ENCODE measurements at places on chromosomes 13 and 19.

GRCh38 chr13:87234981-87235380, 436.2 kb upstream of the SLITRK5 start:
- DNase-seq, result peak; percentile 45

- peak; percentile 86 for DNase-seq
Measured at GRCh38 chr19:34772697-34773554, at the start of gene ZNF599. Gene ZNF599, minus strand, starts transcription at chr19:34773215. Its CDS starts 374 bp downstream, at chr19:34772841.

- DNase-seq, result no peak
Measured at GRCh38 chr13:113393226-113393562, 29.3 kb upstream of the GRTP1 start.

- DNase-seq, result no peak
Measured at GRCh38 chr13:107329991-107330390, 762.1 kb upstream of the ARGLU1 start.

GRCh38 chr19:14006766-14007562, 844 bp upstream of the RFX1 start:
- no peak for DNase-seq

- DNase-seq, result peak; percentile 4
Measured at GRCh38 chr13:61695147-61695546, 279.5 kb upstream of the PCDH20 start.

GRCh38 chr13:35473802-35474201, 2.7 kb downstream of the MAB21L1 start:
- DNase-seq, result no peak

DNA sequence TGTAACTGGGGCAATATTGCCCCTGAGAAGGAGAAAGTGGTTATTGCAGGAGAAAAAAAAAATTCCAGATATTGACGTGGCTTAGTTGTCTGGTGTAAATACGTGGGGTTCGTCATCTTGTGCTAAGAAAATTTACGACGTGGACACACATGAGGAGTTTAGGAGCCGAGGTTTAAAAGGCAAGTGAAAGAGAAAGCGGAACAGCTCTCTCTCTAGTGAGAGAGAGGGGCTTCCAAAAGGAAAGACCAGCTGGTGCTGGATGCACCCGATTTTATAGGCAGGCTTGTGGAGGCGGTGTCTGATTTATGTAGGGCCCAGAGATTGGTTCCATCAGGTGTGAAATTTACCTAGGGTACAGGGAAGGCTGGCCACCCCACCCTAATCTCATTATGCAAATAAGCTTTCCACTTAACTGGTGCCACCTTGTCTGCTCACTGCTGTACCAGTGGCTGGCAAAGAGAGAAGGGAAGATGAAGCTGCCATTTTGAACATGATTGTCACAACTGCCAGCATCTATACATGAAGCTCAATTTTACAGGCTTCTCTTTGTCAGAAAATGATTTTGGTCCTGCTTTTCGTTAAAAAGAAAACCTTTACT, 845.1 kb downstream of the DACH1 start:
- no peak for DNase-seq

DNA sequence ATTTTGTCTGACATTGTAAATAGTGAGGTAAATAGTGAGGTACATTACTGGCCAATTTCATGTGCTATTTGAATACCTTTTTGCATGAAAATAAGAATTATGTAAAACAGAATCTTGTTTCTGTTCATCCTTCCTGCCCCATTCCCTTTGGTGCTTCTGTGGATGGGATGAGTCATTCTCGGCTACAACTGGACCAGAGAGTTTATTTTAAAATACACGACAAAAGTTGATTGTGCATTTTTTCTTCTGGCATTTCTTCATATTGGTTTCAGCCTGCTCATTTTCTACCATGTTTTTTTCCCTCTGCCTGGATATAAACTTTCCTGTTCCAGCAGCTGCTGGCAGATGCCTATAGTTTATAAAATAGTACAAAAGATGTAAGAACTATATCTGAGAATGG, 107.5 kb downstream of the CYSLTR2 start:
- no peak for DNase-seq

DNA sequence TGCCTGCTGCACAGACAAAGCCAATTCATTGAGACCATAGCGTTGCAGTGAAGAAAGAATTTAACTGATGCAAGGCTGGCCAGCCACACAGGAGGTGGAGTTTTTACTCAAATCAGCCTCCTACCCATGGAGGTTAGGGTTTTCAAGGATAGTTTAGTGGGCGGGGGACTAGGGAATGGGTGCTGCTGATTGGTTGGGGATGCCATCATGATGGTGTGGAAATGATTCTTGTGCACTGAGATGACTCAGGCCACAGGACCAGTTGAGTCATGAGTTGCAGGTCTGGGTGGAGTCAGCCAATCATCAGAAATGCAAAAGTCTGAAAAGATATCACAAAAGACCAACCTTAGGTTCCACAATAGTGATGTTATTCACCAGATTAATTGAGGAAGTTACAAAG, 359.6 kb downstream of the FOXO1 start:
- no peak for DNase-seq

- peak; percentile 30 for DNase-seq
Measured at GRCh38 chr13:39676315-39676876, 20.9 kb downstream of the COG6 start.

DNA sequence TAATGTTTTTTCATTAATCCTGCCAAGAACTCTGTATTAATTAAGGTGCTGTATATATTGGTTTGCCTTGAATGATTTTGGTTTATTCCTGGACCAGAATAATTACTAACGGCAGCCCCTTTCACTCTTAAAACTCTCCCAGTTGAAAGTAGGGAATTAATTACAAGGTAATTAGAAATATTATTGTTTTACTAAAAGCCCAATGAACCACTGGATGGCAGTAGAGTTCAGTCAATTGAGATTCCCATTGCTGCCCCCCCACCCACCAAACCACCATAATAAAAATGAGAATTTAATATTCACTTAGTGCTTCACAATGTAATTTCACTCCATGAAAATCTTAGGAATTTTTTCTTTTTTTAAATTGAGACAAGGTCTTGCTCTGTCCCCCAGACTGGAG, 13.7 kb downstream of the WBP4 start:
- DNase-seq, result peak; percentile 29

DNA sequence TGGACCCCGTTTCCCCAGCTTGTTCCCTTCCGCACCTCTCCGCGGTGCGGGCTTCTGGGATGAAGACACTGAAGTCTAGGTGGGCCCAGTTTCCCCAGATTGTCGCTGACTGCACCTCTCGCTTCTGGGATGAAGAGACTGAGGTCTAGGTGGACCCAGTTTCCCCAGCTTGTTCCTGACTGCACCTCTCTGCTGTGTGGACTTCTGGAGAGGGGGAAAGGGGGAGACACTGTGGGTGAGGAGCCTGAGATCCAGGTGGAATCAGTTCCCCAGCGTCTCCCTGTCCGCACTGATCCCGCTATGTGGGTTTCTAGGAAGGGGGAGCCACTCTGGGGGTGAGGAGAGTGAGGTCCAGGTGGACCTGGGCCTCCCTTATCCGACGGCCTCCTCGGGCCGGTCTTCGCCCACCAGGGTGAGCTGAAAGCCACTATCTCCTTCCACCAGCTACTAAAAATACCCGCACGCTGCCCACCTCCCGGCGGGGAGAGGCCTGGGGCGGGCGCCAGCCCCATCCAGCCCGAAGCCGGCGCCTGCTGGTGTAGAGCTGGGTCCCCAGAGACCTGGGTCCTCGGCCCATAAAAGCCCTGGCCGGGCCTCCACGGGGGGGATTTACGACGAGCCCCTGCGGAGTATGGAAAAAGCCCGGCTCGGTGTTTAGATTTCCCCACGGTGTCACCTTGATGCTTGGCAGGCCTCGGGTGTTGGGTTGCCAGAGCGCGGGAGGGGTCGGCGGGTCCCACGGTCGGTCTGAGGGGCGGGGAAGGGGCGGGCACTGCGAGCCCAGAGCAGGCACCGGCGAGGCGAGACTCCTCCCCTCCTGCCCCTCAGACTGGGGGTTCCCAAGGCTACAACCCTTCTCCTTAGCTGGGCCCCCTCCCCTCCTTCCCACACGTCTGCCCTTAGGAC, 10.6 kb downstream of the FUT6 start:
- peak; percentile 13 for DNase-seq

DNA sequence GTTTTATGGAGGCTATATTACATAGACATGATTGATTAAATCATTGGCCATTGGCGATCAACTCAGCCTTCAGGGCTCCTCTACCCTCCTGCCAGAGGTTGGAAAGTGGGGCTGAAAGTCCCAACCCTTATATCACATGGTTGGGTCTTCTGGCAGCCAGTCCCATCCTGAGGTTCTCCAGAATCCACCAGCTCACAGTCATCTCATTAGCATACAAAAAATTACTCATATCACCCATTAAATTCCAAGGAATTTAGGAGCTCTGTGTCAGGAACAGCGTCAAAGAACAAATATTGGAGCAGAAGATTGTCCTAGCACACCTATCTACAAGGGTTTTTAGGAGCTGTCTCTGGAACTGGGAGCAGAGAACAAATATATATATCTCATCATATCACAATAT, 39.4 kb upstream of the FARP1 start:
- peak; percentile 43 for DNase-seq

GRCh38 chr13:93254775-93255174, 28.2 kb downstream of the GPC6 start:
- DNase-seq, result no peak

- DNase-seq, result peak; percentile 57
Measured at GRCh38 chr13:29847501-29847983, 2.9 kb downstream of the UBL3 start.

GRCh38 chr13:79989217-79989661, 351.7 kb downstream of the SPRY2 start:
- DNase-seq, result peak; percentile 36

DNA sequence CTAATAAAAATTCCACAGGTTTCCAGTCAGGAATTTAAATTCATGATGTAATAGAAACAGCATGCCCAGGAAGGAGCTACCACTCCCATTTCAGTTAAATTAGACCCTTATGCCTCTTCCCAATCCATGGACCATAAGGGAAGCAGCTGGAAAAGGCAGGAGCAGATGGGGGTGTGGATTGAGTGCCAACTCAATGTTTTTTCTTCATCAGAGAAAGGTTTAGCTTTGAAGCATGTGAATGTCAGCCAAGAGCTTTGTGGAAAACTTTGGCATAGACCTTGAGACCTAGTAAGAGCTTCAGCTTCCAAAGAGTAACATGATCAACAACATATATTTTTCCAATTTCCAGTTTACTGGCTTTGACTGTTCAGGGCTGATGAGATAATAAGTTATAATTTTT, 2139.9 kb downstream of the PCDH9 start:
- peak; percentile 15 for DNase-seq

- peak; percentile 84 for DNase-seq
Measured at GRCh38 chr19:11798391-11799330, at the start of gene ZNF491. Gene ZNF491, plus strand, starts transcription at chr19:11798523. Its CDS starts 7,431 bp downstream, at chr19:11805954.

GRCh38 chr13:88022431-88023208, 351.4 kb downstream of the SLITRK5 start:
- peak; percentile 2 for DNase-seq

GRCh38 chr13:72530471-72530870, 197.0 kb downstream of the MZT1 start:
- DNase-seq, result peak; percentile 82

DNA sequence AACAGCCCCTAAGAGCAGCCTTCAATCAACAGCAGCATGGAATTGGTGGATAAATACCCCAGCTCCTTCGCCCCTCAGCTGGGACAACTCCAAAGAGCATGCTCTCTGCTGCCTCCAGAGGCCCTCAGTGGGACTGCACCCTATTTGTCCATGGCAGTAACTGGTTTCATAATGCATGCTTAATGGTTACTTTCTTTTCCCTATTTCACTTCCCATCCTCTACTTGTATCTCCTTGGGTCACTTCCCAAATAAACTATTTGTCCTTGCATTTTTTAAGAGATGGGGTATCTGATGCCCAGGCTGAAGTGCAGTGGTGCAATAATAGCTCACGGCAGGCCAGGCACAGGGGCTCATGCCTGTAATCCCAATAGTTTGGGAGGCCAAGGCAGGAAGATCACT, 13.5 kb upstream of the TPM4 start:
- no peak for DNase-seq

Data from fibroblast of skin of right quadriceps (primary cell).